Central memory CD4-positive, alpha-beta T cell (primary cell): ENCODE measurements at places on chromosomes 5 and 9.

DNA sequence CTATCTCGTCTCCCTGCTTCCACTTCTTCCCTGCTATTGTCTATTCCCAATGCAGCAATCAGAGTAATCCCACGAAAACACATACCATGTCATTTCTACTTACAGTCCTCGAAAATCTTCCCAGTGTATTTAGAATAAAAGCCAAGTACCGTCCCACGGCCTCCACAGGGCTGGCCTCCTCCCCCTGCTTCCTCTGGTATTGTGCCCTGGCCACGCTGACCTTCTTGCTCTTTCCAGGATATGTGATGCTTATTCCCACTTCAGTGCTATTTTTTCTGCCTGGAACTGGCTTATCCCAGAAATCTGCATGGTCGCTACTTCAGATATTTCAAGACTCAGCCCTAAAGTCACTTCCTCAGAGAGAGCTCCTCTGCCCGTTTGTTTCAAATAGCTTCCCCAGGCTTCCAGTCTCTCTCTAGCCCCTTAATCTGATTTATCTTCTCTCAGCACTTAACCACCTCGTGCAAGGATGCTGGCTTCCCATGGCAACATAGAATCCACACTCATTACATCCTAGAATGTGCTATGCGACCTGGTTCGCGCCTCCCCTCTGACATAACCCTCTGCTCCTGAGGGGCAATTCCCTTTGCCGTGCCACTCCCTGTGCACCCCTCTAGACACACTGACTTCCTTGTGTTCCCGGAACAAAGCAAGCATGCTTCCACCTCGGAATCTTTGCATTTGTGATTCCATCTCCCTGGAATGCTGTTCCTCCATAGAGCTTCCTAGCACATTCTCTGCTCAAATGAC, 365.9 kb downstream of the ZSWIM6 start:
- no peak for DNase-seq

DNA sequence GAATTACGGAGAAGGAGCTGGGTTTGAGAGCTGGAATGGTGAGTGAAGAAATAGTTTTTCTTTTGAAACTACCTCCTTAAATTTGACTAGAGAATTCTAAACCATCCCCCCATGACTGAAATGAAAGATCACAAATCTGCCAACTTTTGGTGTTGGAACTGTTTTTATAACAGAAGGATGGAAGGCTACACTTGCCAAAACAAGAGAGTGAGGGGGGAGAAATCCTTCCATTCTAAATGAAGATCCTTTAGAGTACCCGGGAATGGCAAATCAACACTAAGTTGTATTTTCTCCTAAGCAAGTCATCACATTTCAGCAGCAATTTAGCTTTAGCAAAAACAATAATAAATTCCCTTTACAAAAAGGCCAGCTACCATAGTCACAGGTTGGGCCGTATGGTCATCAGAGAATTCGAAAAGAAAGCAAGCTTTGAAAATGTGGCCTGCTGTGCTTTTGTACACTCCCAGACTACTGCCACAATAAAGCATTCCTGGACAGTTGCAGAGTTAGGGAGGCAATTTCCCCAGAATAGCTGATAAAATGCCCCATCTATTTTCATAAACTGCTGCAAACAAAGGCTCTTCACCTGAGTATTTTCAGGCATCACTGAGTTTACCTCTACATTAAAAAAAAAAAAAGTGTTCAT, 25.0 kb upstream of the FREM1 start:
- DNase-seq, result no peak

- DNase-seq, result no peak
Measured at GRCh38 chr9:27453860-27454553, 70.1 kb upstream of the IFNK start.

DNA sequence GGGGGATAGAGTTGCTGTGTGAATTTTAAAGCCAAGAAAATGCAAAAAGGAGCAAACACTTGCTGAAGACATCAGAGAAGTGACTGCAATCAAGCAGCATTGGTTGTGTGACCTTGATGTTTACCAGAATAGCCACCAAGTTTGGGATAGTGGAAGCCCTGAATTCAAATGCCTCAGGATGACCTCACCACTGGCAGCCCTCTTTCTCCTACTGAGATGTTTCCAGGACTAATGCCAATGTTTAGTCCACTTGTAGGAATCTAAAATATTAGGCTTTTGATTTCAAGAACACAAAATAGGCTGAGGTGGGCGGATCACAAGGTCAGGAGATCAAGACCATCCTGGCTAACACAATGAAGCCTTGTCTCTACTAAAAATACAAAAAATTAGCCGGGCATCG, 112.2 kb upstream of the NUDT12 start:
- DNase-seq, result no peak

GRCh38 chr5:14946815-14947620, 75.4 kb upstream of the ANKH start:
- peak; percentile 45 for DNase-seq

- peak; percentile 45 for DNase-seq
Measured at GRCh38 chr9:127980060-127980705, 606 bp downstream of the EEIG1 start.

- DNase-seq, result no peak
Measured at GRCh38 chr5:344668-345067, 23.2 kb downstream of the AHRR start.

DNA sequence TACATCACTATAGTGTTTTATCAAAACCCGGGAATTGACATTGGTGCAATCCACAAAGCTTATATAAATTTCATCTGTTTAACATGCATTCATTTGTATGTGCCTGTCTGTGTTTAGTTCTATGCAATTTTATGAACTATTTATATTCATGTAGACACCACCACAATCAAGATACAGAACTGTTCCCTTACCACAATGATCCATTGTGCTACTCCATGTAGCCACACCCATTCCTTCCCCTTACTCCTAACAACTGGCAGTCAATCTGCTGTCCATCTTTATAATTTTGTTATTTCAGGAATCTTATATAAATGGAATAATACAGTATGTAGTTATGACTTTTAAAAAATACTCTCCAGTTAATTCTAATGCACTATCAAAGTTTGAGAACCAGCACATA, 389.5 kb downstream of the HTR1A start:
- no peak for DNase-seq

DNA sequence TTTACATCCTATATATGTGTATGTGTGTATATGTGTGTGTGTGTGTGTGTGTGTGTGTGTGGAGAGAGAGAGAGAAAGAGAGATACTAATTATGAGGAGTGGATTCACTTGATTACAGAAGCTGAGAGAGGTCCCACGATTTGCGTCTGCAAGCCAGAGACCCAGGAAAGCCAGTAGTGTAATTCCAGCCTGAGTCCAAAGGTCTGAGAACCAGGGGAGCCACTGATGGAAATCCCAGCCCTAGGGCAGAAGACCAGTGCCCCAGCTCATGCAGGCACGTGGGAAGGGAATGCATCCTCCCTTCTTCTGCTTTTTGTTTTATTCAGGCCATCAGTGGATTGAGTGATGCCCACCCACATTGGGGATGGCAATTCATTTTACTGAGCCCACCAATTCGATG, 74.8 kb downstream of the PCSK5 start:
- no peak for DNase-seq

DNA sequence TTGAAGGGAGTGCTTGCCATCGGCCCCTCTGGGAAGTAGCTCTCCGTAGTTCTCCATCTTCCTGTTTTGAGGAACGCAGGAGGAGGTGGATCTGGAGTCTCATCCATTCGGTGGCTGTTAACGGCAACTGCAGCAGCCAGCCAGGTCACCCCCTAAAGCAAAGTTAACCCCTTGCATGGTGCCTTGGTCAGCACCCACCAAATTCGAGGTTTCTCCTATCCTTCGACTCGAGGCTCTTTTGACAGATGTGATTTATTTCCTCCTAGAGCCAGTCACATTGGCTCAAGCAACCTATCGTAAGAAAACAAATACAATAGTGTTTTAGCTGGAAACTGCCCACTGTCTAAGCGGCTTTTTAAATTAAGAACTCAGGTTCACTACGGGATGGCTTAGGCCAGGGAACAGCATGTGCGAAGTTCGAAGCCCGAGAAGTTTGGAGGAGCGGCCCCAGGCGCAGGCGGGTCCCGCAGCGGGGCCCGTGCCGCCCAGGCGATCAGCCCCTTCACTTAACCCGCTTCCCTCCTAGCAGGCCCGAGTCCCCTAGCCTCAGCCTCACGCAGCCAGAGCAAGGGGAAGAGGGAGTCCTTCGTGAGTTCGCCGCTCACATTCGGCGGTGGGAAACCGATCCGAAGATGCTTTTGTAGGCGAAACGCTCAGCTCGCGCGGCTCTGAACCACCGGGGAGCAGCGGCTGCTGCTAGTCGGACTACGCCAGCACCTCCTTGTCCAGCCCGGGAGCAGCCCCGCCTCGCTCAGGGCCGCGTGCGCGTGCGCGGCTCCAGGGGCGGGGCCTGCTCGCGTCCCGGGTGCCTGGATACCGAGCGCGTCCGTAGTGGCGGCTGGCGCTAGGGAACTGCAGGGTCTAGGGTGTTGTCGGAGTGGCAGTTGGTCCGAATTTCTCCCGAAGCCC, at the start of gene ROPN1L:
Gene ROPN1L, plus strand, starts transcription at position 797 of the 909 bp plus-strand sequence. CDS start 289 bp downstream, outside the sequence.
- peak; percentile 76 for DNase-seq

DNA sequence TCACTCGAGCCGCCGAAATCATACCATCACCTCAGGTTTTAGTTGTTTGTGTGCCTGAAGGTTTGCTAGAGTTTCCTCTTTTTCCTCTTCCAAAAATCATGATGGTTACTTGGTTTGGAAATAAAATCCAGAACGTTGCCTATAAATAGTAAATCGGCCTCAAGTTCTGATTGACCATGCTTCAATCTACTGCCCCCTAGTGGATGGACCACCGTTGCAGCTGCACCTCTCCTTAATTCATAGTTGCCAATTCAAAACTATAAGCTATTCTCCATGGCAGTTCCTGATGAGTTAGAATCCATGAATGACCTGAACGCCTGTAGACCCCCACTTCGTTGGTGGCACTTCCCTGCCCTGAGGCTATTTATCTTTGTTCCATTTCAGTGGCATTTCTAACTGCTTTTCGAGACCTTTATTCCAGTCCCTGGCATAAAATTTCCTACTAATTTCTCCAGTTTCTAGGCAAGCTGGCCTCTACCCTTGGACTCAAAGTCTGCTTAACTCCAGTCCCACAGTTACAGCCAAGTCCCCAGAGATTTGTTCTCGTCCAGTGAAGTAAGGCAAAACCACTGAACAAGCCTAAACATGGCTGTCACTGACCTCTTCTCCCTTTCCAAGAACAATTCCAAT, 422.6 kb downstream of the EFNA5 start:
- no peak for DNase-seq

DNA sequence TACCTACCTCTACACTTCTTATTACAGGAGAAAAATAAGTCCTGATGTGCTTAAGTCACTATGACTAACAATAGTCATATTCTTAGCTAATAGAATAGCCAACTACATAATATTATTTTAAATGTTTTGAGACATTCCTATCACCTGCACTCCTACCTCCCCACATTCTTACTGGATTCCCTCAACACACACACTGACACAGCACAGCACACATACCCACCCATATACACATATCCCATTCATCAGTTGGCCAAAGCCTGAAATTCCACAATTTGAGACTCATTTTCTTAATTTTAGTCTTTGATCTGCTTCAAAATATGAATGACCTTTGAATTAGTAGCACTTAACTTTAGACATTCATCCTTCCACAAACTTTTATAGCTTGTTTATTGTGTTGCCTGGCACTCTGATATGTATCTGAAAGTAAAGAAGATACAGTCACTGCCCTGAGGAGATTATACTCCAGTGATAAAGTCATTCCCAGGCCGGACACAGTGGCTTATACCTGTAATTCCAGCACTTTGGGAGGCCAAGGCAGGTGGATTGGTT, 168.3 kb upstream of the RASA1 start:
- no peak for DNase-seq

- DNase-seq, result no peak
Measured at GRCh38 chr9:138046641-138047301, 169.2 kb downstream of the CACNA1B start.

DNA sequence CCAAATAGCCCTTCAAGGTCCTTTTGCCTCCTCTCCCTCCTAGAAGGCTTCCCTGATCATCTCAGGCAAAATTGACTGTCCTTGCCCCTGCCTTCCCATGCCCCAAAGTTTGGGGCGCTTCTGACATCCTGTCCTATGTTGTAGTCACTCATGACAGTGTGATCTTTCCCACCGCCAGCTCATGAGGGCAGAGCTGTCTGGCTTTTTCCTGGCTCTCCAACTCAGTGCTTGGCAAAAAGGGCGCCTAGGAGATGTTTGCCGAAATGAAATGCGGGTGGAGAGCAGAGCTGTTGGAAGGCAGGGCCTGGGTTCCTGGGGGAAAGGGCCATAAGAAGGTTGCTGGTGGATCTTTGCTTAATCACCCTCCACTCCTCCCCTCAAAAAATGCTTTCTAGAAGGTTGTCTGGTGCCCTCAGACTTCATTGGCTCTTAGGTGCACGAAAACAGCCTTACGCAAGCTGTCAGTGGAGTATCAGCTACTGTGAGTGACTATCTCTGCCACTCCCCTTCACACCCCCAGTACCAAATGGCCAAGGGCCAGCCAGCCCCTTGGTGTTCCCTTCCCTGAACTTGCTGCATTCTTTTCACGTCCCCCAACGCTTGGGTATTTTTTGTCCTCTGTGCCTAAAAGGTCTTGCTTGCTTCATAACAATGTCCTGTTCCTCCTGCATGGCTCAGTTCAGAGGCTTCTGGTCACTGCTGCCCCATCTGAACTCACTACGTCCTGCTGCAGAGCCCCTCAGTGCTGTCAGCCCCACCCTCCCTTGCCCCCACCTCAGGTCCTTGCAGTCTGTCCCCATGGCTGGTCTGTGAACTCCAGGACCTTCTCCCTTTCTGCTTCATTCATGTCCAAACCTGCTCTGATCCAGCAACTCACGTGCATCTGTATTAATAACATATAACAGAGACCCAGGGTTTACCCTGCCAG, 2.6 kb upstream of the SLC25A51 start:
- no peak for DNase-seq

- no peak for DNase-seq
Measured at GRCh38 chr5:174626369-174626920, 97.9 kb upstream of the MSX2 start.

- no peak for DNase-seq
Measured at GRCh38 chr9:4541856-4542255, 51.6 kb downstream of the SLC1A1 start.

- no peak for DNase-seq
Measured at GRCh38 chr9:112917047-112917986, 26.6 kb upstream of the SLC46A2 start.
